ENCODE measurements at places on chromosomes 1 and 21.

- no peak for DNase-seq
Observed at GRCh38 chr1:67827688-67828087, 5.6 kb downstream of the GNG12 start.

DNA sequence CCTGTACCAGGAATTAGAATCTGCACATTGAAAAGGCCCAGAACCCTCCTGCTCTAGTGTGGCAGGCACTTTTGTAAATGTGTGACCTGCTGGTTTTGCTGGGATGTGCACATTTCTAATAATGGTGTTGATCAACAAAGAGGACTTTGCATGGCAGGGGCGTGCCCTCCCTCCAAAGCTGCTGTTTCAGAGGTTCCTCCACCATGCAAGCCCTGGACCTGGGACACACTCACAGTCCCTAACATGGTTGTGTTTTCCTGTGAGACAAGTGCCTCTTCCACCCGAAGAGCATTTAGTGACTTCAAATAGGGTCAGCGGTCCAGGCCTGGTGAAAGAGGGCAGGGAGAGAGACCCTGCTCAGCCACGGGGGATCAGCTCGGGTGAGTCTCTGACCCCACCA lies 28.1 kb downstream of the TENT5C start:
- DNase-seq, result no peak

- DNase-seq, result no peak
Observed at GRCh38 chr1:179121159-179121938, 39.5 kb downstream of the TOR3A start.

DNA sequence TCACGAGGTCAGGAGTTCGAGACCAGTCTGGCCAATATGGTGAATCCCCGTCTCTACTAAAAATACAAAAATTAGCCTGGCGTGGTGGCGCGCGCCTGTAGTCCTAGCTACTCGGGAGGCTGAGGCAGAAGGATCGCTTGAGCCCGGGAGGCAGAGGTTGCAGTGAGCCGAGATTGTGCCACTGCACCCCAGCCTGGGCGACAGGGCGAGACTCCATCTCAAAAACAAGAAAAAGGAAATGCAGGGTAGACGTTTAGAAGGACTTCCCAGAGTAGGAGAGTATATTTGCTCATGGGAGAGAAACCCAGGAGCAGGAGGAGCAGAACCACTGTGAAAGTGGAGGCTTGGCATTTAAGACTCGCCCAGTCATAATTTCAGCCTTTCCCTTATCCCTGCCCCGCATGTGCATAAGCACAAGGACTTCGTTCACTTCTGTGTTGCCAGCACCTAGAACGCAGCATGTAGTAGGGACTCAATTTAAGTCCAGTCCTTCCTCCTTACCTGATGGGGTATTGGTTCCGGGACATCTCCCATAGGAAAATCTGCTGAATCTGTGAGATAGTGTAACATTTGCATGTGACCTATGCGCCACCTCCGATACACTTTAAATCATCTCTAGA lies 5.2 kb upstream of the MEF2D start:
- DNase-seq, result no peak

DNA sequence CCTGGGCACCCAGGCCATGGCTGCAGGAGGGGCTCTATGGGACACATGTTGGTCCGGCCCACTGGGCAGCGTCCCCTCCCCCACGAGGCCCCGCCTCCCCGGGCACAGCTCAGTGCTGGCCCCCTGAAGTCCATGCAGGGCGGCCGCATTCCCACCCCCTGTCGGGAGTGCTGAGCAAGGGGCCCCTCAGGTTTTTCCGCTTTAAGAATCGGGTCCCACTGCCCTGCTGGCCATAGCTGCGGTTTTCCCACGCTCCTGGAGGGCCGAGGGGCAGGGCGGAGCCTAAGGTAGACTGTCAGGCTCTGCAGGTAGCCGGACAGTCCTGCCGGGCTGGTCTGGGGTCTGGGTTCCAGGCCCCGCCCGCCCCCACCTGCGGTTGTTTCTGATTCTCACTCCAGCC lies 43.5 kb upstream of the CCDC27 start:
- DNase-seq, result no peak

GRCh38 chr1:66752000-66752592 lies at the start of gene DYNLT5:
Gene DYNLT5, plus strand, starts transcription at chr1:66752459. Its CDS starts 2,200 bp downstream, at chr1:66754659.
- no peak for DNase-seq

- DNase-seq, result no peak
Observed at GRCh38 chr1:74943046-74943445, 191.1 kb upstream of the LHX8 start.

- DNase-seq, result no peak
Observed at GRCh38 chr1:25695771-25696311, 79.2 kb downstream of the MAN1C1 start.

DNA sequence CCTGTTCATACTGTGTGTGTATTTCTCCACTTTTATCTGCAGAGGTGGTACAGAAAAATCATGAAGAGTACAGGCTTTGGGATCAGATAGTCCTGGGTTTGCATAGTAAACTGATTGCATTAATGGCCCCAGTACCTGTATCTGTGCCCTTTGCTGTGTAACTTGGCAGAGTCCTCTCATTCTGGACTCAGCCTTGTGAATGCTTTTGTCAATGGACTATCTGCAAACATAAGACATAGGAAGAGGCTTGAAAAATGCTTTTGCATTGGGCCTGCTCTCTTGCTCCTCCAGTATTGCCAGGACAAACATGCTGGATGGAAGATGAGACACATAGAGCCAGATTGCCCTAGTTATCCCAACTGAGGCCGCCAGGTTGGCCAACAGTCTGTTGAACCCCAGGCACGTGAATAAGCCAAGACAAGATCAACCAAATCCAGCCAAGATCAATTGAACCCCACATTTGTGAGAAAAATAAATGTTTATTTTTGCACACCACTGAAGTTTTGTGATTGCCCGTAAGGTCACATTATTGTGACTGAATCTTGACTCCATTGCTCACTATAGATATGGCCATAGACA lies 37.2 kb downstream of the ADCY10 start:
- DNase-seq, result no peak

- DNase-seq, result no peak
Observed at GRCh38 chr21:38631676-38632075, 133.4 kb upstream of the ERG start.

DNA sequence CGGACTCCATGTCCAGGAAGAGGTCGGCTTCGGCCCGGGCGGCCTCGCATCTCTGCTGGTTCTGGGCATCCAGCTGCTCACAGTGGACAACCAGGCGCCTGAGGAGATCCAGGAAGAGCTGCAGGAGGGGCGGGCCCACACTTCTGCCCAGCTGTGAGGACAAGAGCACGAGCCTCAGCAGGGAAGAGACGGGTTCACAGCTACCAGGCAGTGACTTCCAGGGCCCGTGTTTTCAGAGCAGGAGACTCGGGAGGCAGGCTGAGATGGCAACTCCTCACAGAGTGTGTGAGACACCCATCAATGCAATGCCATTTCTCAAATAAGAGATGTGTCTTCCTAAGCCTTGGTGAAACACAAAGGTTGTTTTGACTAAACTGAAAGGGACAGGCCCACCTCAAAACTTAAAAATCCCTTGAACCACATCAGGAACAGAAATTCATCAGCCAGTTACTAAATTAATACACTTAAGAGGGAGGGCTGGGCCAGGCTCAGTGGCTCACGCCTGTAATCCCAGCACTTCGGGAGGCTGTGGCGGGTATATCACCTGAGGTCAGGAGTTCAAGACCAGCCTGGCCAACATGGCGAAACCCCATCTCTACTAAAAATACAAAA lies 43.4 kb downstream of the URB1 start:
- no peak for DNase-seq

DNA sequence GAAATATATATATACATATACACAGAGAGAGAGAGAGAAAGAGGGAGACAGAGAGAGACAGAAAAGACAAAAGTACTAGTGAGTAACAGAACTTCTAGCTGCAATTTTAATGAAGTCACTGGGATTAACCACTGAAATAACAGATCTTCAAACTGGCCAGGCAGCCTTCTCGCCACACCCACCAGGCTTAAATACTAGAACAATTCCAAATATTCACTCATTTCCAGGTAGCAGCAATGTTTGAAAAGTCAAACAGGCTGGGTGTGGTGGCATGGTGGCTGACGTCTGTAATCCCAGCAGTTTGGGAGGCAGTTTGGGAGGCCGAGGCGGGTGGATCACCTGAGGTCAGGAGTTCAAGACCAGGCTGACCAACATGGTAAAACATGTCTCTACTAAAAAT lies 5.2 kb downstream of the PRDX1 start:
- no peak for DNase-seq

DNA sequence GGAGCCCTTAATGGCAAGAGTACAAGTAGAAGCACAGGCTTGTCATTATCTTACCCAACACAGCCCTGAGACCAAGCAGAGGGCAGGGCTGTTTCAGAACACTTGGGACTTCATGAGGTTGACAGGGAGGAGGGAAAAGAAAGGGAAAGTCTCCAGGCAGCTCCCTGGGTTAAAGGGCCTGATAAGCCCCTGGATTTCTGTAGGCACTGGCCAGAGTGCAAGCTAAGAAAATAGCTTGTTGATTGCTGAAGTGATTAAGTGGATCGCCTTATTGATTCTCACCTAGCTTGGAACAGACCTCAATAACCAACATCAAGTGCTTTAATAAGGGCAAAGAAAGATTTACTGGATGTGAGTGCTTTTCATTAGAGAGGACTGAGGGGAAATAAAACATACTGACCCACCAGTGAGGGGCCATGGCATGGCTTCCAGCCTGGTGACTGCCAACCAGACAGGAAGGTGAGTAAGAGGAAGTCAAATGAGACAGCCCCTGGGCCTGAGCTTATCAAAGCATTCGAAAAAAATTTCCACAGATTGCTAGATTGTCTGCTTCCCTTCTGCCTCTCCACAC lies 121.4 kb upstream of the NFIA start:
- DNase-seq, result no peak

DNA sequence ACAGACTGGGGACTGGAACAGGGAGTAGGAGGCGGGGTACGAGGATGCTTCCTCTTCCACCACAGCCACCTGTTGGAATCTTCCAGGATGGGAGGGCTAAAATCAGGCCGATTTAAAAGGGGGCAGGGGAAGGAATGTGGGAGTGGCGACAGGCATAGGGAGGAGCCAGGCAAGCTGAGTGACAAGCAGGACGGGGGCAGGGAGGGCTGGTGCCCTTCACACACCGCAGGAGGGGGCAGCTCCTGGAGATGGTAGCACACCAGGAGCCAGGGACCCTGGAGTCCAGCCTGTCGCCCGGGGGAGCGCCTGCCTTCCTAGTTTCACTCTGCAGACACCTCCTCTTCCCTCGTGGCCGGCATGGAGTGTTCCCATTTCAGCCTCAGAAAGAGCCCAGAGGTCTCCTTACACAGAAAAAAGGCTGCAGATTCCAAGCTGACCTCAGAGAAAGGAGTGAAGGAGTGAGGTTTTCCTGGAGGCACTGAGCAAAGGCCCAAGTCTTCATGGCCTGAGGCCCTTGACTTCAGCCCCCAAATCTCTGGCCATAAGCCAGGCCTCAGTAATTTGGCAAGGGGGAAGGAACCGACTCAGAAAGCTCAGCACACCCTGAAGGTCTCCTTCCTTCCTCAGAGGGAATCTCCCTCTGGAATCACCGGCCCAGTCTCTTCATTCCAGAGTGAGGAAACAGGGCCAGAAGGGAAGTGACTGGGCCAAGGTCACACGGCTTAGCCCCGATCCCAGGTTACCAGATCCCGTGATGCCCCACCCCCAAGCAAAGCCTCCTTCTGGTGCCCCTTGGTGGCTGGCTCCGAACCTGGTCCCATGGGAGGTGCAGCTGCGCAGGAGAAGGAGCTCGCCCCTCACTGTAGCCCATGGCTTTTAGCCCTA lies 8.1 kb downstream of the BLACAT1 start:
- DNase-seq, result no peak

- no peak for DNase-seq
Observed at GRCh38 chr1:156444407-156445001, 56.1 kb downstream of the MEF2D start.

DNA sequence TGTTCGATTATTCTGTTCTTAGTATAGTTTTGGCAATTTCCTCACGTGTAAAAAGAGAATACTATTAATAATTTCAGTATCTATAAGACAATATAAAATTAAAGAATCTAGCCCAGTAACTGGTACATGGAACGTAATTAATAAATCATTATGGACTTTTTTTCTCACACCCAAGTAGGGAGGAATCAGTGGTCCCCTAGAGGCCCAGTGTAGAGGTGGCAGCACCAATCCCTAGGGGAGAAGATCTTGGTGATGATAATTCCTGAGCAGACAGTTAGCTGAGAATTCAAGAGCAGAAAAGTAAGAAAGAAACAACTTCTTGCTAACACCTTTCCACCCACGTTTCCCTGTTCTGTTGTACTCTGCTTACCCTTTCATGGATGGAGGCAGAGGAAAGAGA lies 19.7 kb upstream of the SELE start:
- DNase-seq, result no peak

DNA sequence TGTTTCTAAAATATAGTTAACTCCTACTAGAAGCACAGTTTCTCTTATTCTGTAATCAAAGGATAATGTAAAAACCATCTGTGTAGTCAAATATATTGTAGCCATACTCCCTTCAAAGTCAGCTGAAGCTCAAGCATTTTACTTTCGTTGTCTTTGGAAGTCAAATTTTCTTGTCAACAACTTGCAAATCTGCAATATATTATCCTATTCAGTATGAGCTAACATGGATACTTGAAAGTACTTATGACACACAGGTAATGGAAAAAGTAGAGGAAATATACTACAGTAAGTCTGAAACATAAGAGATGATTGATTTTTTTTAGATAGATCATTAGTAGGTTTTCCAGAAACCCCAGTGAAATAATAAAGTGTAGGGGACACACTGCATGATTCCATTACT lies 121.5 kb downstream of the COL24A1 start:
- DNase-seq, result no peak

DNA sequence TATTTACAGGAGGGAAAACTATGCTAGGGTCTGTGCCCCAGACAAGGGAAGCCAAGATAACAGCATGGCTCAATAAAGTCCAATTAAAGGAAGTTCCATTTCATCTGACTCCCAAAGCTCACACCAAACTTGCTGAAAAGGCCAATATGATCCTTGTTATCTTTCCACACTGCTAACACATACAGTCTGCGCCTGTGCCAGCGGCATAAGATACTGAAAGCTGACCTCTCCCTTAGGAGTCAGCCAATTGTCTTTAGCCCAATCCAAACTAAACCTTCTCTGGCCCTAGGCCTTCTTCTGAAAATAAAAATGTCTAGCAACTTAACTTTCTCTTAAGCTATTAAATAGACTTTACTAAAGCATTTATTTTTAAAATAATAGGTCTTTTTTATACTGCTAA lies 179.0 kb upstream of the PLD5 start:
- DNase-seq, result no peak

- DNase-seq, result no peak
Observed at GRCh38 chr1:214566158-214567104, 15.0 kb upstream of the PTPN14 start.

- no peak for DNase-seq
Observed at GRCh38 chr1:221723018-221723847, 18.7 kb downstream of the DUSP10 start.

- DNase-seq, result no peak
Observed at GRCh38 chr1:17511188-17511587, 28.3 kb upstream of the ARHGEF10L start.

DNA sequence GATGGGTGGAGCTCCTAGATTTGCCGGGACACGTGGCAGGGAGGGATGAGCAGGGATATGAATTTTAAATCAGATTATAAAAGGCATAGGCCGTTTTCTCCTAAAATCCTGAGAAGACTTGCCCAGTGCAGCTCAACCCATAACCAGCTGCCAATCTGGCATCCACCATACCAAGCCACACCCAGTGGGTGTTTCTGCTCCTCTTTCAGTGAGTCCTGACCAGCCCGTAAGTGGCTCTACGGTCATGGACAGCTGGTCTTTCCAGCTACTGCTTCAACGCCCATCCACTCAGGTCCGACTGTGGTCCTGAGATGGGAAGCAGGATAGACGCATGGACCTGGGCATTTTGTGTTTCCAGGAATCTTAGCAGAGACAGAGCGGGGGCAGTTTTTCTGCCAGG lies 107.2 kb downstream of the LAMC2 start:
- no peak for DNase-seq
